ENCODE measurements at places on chromosomes 12 and 14. TPM values are rescaled to one million over a fixed set of nuclear protein-coding genes. Genes with fewer than 3 reads are reported as not detected.

DNA sequence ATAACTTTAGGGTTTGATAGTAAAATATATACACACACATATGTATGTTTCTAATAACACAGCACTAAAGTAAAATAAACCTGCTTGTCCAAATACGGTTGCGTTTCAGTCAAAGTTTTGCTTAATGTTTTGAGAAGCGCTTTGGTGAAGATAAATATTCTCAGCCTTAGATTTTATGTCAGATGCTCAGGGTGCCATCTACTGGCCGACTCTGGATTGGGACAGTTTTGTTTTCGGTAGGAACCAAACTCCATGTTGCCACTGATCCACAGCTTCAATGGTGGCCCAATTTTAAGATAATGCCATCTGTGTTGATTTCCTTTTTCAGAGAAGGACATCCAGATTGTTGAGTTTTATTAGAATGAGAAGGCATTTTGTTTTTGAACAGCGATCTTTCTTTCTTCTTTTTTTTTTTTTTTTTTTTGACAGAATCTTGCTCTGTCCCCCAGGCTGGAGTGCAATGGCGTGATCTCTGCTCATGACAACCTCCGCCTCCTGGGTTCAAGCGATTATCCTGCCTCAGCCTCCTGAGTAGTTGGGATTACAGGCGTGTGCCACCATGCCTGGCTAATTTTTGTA lies 43.1 kb downstream of the LLPH start:
- peak; percentile 92 for DNase-seq

EML5 gene
- total RNA-seq: 0.51 TPM

- no peak for DNase-seq
These were observed 75.5 kb upstream of the DCD start for GRCh38 chr12:54723379-54724256.

DNA sequence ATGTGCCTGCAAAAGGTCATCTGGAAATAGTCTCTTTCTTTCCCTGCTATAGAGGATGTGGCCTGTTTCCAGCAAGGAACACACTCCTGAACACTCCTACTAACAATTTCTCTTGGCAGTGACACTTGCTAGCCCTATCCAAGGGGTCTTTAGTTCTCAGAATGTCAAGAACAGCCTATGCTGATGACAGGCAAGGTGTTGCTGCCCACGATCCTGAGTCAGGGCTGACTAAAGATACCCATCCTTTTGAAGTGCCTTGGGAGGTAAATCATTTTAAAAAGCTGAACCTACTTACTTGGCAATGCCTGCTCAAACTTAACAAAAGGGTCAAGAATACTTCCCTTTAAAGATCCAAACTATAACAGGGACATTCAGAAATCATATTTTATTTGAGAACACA lies 1146.4 kb downstream of the VRK1 start:
- DNase-seq: no peak

DNA sequence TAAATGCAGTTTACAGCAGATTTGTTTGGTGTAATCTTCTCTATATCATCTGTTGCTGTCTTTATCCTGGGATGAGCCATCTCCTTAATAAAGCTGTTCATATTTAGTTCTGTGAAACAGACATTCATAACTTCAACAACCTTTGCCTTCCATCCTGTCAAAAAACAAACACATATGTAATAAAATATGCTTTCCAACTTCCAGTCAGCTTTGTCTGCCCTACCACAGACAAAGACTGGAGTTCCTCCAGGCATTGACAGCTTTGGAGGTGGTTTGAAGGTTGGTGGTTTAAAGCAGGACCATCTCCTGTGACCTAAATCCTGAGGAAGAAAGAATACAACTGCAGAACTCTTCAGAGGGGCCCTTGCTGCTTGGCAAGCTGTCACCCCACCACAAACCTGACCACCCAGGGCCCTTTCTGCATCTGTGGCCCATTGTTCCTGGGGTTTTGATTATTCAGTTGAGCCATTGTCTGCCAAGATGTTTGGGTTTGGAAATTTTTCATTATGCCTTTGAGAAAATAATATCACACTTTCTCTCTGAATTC lies 28.2 kb upstream of the PTGR2 start:
- DNase-seq: no peak

GRCh38 chr12:97167598-97167997 lies 260.5 kb downstream of the NEDD1 start:
- DNase-seq: no peak

DNA sequence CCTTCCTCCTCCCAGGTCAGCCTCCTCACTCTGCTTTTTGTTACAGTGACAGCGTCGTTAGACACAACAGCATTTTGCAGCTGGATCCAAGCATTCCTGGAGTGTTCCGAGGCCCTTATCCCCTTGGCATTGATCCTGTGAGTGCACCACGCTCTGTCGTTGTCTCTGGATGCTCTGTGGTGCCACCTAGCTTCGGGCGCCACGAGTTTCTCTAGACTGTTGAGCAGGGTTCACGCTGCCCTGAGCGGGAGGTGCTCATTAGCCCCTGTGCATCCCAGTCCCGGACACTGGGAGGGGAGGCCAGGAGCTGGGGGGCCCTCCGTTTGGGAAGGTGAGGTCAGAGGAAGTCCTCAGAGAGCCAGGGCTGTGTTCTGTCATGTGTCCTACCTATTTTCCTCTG lies 17.3 kb upstream of the DNAH10 start:
- no peak for DNase-seq

SIX1 gene
- 42.4 TPM for total RNA-seq

PTGER2 gene
- 0.21 TPM for total RNA-seq

DNA sequence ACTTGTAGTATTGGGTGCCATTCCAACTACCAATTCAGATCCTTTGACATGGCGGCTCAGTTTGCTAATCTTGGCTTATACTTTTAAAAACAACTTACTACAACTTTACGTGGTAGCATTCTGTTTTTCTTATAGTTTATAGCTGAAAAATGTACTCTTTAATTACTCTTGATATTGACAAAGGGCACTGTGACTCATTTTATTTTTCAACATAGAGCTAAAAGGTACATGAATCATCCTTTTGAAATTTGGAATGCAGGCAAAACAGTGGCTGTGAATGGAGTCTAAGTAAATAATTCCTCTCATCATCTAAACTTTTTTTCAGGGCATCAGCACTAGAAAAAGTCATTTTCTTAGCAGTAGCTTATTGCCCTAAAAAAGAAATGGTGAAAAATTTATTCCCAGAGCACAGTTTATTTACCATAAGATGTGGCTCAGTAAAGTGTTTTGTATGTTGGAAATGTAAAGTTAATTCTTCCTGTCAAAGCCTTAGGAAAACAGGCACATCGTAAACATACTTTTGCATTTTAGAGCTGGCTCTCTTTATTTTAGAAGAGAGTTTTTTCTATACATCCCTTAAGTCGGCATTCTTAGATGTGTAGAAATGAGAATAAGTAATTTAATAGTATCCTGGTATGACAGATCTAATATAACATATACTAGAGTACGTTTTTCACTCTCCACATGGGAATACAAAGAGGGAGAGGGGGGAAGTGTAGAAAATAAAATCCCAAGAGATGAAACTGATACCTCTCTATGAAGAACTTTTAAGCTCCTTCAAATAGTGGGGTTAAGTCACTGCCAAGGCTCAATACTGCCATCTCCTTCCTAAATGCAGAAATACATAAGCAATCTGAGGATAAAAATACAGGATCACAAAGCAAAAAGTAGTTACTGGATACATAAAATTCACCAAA lies 55.2 kb downstream of the SLC25A21 start:
- DNase-seq: peak; percentile 56

- DNase-seq: peak; percentile 66
These were observed 16.5 kb downstream of the SEL1L start for GRCh38 chr14:81516986-81517797.

DNA sequence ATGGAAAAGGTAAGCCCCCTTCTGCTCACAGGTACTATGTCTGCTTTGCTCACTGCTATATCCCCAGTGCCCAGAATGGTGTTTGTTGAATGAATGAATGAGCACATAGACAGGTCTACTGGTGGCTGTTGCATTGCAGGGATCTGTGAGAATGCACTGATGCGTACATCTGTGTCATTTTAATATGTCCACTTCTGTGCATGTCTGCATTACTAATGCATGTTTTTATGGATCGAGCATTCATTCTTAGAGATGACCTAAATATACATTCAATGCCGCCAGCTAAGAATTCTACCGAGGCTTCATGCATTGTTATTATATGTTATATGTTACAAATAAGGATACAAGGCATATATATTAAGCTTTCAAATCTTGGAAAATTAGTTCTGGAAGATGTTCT lies 73.8 kb downstream of the SPRING1 start:
- no peak for DNase-seq

- DNase-seq: no peak
These were observed 181.7 kb downstream of the GALC start for GRCh38 chr14:87811246-87811645.

TMEM63C gene
- 0.92 TPM for total RNA-seq

- DNase-seq: peak; percentile 65
These were observed 51.0 kb downstream of the BMAL2 start for GRCh38 chr12:27383429-27384260.

- DNase-seq: no peak
These were observed 242.7 kb upstream of the E2F7 start for GRCh38 chr12:77308056-77308455.

- no peak for DNase-seq
These were observed 40.2 kb upstream of the FBRSL1 start for GRCh38 chr12:132449565-132450417.

ANKRD33 gene
- not detected for total RNA-seq

DNA sequence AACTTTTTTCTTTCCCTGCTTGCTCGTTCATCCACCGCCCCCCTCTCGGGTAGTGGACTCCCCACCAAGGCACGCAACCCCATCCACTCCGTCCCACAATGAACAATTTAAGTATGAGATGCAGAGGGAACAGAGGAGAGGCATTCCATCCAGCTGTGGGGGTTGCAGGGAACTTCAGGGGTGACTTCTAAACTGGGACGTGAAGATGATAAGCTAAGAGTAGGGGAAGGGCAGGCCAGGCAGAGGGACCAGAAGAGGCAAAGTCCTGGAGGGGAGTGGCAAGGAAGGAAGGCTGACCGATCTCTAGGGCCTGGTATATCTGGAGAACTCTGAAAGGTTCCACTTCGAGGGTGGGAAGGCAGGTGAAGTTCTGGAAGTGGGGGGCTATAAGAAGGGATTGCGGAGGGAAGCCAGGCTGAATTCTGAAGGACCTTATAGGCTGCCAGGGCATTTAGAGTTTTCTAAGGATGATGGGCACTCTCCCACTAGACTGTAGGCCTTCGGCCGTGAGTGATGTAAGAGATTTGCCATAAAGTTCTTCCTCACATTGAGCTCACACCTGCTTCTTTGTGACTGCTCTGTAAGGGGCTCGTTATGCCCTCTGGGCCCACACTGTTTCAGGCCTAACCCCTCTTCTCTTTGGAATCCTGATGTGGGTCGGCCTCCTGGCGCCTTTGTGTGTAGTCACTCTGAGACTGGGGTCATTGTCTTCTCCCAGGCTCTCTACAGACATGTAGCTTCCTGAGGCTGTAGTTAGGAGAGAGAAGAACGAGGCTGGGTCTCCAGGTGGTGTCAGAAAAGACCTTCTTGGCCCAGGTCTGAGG lies 12.1 kb downstream of the NFATC4 start:
- no peak for DNase-seq

- peak; percentile 38 for DNase-seq
These were observed 165.7 kb downstream of the FBXL14 start for GRCh38 chr12:1428671-1429070.

DNA sequence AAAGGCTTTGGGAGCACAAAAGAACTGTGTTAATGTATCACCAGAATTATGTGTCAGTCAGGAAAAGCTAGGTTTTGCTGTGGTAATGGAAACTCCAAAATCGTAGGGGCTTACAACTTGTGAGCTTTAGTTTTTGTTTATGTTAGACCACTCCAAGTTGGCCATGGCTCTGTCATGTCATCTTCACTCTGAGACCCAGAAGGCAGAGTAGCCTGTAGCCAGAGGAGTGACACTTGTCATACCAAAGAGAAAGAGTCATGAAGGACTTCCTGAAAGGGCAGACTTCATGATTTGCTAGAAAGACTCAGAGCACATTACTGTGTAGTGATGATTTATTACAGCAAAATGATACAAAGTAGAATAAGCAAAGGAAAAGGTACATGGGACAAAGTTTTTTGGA lies 133.6 kb upstream of the SSTR1 start:
- DNase-seq: no peak

IFNG-AS1 gene
- total RNA-seq: 3.3 TPM

ESR2 gene
- 0.21 TPM for total RNA-seq

GRCh38 chr14:53032161-53032803 lies 81.4 kb upstream of the FERMT2 start:
- DNase-seq: peak; percentile 84

ACSM4 gene
- total RNA-seq: not detected

All from tongue (tissue), 3 donors.